ENCODE measurements at places on chromosomes 12 and 14.

GRCh38 chr12:115382681-115383080, 698.7 kb upstream of the TBX3 start:
- DNase-seq: no peak

GRCh38 chr14:97070259-97070658, 273.1 kb downstream of the VRK1 start:
- DNase-seq: no peak

DNA sequence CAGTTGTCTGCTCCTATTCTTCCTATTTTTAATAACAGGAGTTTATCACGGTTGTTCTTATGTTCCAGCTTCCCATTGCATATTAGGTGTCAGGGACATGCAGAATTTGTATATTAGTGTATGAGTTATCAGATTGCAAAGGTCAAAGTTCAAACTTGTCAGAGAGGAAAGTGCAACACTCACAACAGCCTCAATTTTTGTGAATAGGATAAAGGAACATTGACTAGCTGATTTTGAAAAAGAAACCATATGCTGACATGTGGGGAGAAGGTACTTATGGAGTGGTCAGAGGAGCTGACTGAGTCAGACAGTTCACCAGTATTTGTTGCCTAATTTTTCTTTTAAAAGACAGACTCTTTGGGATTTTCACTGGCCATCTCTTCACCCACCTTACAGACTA, 222.1 kb downstream of the C12orf50 start:
- DNase-seq: no peak

GRCh38 chr12:117805865-117806264, 162.9 kb downstream of the KSR2 start:
- DNase-seq: no peak

DNA sequence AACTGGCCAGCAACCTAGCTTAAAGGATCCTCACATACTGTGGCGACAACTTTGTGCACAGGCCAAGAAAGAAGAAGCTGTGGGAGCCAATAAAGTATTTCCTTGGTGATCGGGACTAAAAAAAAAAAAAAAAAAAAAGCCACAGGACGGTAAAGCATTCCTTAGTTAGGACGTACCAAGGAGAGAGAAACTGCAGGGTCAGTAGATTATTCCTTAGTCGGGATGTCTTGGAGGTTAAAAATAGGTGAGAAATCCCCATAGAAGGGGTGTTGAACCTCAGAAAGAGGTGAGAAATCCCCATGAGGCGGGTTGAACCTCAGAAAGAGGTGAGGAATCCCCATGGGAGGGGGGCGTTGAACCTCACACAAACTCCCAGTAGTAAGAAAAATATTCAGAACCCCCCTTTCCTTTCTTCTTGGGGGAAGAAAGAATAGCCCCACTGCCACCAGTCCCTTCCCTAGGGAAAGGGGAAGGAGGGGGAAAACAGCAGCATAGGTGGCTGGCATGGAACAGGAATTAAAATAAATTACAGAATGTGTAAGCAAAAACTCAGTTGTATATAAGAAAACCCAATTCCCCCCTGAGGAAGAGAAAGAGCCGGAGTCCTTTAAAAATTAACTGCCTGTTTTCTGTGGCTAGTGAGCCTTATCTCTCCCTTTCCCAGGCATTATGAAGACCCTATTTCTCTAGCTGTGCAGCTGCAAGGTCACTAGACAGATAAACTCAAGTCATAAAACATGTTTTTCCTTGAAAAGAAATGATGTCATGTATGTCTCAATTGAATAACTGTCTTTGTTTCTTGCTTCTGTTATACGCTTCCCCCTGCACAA, 26.8 kb downstream of the KLRK1 start:
- DNase-seq: no peak

DNA sequence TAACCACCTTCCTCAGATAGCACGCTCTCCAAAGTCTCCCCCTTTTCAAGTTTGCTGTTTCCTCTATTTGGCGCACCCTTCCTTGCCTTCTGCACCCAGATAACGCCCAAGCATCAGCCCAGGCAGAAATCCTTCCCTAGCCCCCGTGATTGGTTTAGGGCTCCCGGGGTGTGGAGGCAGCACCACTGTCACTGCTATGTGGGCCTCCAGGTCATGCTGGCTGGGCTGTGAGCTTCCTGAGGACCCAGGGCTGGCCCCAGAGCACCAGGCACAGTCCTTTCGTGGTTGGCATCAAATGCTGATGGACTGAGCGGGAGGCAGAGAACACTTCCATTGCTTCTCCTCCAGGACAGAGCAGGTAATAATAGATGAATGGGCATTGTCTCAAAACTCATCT, 311.4 kb downstream of the BCL11B start:
- DNase-seq: no peak

DNA sequence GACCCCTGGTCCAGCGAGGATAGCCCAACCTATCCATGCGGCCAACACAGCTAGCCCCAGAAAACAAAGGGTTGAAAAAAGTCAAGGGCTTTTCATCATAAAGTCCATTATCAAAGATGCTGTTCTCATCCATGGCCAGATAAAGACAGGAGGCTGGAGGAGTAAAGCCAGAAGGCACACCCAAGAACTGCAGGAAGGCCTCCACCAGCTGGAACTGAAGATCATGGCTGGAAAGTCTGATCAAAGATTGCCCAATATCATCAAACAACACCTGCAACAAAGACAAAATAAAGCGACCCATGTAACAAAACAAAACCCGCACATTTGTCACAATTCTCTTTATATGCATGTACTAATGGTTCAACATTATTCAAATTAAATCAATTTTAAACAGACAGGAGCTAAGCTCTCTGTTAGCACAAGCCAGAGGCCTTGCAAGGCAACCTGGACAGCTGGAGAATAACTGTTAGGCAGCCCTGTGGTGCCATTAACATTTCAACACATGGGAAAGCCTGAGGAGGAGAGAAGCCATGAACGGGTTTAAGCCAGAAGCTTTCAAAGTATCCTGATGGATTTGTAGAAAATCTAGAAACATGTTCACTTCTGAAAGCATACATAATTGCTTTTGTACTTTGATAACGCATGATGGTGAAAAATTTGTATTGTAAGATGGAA, 34.1 kb downstream of the PSMC1 start:
- no peak for DNase-seq

- no peak for DNase-seq
These were observed 127.9 kb downstream of the TMTC1 start for GRCh38 chr12:29655861-29656260.

- no peak for DNase-seq
These were observed 14.6 kb downstream of the CAPS2 start for GRCh38 chr12:75315518-75315917.

GRCh38 chr14:91311284-91311662, 66.8 kb upstream of the GPR68 start:
- no peak for DNase-seq

- no peak for DNase-seq
These were observed 213.0 kb downstream of the ADAMTS20 start for GRCh38 chr12:43338848-43339526.

DNA sequence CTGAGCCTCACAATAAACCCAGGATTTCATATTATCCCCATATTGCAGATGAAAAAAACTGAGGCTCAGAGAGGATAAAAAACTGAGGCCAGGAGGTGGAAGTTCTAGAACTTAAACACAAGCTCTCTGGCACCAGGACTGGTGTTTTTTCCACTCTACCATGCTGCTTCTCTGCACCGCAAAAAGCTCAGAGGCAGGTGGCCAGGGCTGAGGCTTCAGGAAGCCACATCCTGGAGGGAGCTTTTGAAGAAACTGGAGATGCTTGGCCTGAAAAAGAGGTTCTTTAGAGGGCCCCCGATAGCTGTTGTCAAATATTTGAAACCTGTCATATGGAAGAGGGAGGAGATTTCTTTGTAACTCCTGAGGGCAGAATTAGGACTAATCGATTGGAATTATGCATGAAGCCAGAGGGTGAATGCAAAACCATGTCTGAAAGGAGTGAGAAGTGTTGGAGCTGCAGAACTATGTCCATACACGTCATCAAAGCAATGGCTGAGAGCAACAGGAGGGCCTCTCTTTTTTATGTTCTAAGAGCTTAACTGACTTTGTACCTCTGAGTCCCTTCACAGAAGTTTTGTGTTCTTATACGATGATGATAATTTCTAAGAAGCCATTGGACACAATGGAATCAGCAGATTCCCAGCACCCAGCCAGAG, 448.6 kb downstream of the FUT8 start:
- no peak for DNase-seq

DNA sequence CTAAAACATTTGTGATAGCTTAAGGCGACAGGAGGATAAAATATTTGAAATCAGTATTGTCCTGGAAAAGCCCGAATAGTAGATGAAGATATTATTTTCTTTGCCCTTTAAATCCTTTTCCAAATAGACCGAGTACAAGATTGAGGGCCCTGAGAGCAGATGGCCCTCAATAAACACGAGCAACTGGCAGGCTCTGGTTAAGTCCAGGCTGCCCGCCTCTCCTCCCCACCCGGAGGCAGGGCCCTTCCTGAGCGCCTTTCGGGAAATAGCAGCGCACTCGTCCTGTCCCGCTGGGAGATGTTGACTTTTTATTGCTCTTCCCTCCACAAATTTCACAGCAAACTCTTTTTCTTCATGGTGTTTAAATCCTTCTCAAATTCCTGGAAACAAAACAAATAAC, 50.8 kb upstream of the MAX start:
- no peak for DNase-seq

GRCh38 chr14:21024585-21025370, at the start of gene NDRG2:
TSS of gene NDRG2 (minus strand) at chr14:21025061. CDS start at chr14:21023315, 1,746 bp downstream.
- DNase-seq: peak; percentile 19

GRCh38 chr12:17079251-17079909, 473.4 kb upstream of the LMO3 start:
- DNase-seq: no peak

DNA sequence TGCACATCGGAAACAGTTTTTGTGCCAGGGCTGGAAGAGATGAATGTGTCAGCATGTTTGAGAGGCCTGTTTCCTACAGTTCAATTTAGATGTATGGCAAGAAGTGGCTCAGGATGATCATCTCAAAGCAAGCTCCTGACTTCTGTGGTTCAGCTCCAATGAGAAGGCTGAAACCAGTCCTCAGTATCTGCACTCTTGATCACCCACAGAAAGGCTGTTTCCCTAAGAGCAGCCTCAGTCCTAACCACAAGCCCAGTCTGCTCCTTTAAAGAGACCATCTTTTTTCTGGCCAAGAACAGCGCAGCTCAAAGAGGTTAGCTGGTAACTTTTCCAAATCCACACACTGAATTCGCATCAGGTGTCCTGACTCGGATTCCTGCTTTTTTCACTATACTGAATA, 19.2 kb downstream of the CSRP2 start:
- DNase-seq: no peak

Data from stimulated activated CD4-positive, alpha-beta T cell treated with anti-CD3 and anti-CD28 coated beads, Interleukin-15, amount 100 ng/mL, for 48 hours (primary cell).